ENCODE measurements at places on chromosomes 3 and 15.

- DNase-seq: no peak
Measured at GRCh38 chr3:147410116-147410525, 956 bp downstream of the ZIC1 start.

DNA sequence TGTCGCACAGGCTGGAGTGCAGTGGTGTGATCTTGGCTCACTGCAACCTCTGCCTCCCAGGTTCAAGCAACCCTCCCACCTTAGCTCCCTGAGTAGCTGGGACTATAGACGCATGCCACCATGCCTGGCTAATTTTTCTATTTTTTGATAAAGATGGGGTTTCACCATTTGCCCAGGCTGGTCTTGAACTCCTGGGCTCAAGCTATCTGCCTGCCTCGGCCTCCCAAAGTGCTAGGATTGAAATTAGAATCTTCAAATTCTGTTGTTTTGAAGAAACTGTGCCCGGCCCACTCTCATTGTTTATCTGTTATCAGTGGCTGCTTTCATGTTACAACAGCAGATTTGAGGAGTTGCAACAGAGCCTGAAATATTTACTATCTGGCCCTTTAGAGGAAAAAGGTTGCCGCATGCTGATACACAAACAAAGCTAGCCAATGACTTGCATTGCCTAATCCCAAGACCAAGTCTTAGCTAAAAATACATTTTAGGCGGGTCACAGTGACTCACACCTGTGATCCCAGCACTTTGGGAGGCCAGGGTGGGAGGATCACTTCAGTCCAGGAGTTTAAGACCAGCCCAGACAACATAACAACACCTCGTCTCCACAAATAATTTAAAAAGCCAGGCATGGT is 43.2 kb upstream of the PPP4R2 start:
- no peak for DNase-seq

- DNase-seq: no peak
Measured at GRCh38 chr3:148648685-148649352, 48.9 kb upstream of the AGTR1 start.

GRCh38 chr3:150972366-150973071 is at the start of gene CLRN1:
Gene CLRN1 (minus strand): TSS chr3:150972727. CDS start chr3:150972708, 19 bp downstream.
- DNase-seq: no peak

GRCh38 chr15:78988361-78988911 is 43.6 kb upstream of the CTSH start:
- DNase-seq: peak; percentile 34

DNA sequence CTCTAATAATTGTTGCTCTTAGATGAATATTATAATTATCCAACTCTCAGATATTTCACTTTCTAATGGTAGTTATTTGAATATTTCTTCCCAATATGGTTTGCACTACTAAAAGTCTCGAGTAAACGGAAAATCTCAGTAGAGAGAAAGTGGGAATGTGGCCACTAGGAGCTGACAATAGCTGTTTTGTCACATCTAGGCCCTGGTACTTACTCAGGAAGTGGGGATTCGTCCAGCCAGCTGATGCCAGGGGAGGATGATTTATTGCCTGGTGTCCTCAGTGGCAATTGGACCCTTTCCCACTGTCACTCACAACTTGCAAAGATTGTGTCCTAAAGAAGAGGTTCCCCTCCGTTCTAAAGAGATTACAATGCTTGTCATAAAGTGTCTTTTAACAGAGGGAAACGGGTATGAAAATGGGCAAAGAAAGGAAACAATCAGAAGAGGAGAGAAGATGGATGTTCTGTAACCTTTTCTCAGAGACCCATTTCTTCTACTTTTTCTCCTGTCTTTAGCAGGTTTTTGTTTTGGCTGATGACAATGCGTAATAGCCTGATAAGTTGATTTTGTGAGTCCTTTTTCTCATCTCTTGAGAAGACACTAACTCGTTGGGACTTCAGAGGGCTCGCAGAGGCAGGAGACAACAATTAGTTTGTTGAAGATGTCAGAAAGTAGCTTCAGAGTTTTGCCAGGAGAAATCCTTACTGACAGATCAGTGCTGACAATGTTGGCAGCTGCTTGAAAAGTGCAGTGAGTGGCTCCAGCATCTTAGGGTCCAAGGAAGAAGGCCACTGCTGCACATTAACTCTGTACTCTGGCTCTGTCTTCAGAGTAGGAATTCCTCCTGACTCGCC is 320.6 kb downstream of the MECOM start:
- DNase-seq: no peak

DNA sequence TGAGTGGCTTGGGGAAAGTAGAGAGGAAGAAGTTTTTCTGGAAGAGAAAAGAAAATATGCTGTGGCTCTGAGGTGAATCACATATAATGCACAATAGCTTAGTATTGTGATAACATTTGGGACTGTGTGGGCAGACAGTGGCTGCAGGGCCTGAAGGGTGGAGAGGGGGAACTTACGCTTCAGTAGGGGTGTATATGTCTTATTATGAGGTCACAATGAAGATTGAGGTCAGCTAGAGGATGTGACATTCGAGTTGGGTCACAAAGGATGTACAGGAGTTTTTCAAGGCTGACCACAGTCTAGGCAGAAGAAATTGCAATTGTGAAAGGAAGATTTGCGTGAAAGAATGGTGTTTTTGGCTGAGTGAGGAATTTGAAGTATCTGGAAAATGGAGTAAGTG is 414.8 kb downstream of the LPP start:
- no peak for DNase-seq
